Mesenteric fat pad (tissue), 1 donor: ENCODE measurements at places on chromosomes 3 and 15.

DNA sequence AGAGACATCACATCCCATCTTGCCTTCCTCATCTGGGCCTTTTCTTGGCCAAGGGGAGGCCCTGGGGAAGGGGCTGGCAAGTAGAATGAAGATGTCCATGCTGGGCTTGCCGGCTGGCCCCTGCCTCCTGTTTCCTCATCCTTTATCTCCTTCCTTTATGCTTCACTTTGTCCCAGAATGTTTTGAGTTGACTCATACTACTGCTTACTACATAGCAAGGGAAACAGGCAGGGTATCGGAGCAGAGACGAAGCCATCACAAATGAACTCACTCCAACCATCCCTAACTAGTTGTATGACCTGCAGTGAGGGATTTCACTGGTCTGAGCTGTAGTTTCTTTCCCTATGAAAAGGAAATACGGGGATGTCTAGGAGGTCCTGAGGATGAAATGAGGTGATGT, 66.0 kb downstream of the CHDH start:
- DNase-seq = no peak

GRCh38 chr15:68718468-68718867, 102.2 kb downstream of the ANP32A start:
- no peak for DNase-seq

GRCh38 chr3:180855364-180855763, 57.1 kb upstream of the FXR1 start:
- no peak for DNase-seq

- DNase-seq = no peak
Observed at GRCh38 chr3:24476871-24477656, 17.6 kb downstream of the THRB start.

DNA sequence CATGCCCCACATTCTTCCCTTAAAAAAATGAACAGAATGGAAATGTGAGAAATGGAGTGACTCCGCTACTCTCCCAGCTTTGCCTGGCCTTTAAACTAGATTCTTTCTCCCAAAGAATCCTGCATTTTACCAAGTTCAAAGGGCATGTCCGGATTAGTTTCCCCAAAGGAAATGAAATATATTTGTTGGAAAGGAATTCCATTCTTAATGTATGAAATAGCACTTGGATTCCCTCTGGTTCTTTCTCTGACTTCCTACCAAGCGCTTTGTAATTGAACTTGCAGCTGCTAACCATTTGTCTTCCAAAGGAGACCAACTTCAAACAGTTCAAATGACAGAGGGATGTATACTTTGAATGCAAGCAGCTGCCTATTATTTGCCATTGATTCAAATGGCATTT, 18.9 kb downstream of the MAP2K1 start:
- no peak for DNase-seq

- DNase-seq = no peak
Observed at GRCh38 chr3:123861081-123861836, 22.9 kb downstream of the MYLK start.

- no peak for DNase-seq
Observed at GRCh38 chr3:177679568-177680471, 482.5 kb upstream of the TBL1XR1 start.

- no peak for DNase-seq
Observed at GRCh38 chr3:23633261-23633960, 172.3 kb upstream of the UBE2E1 start.

GRCh38 chr3:38004415-38005075, 14.0 kb downstream of the VILL start:
- DNase-seq = no peak

DNA sequence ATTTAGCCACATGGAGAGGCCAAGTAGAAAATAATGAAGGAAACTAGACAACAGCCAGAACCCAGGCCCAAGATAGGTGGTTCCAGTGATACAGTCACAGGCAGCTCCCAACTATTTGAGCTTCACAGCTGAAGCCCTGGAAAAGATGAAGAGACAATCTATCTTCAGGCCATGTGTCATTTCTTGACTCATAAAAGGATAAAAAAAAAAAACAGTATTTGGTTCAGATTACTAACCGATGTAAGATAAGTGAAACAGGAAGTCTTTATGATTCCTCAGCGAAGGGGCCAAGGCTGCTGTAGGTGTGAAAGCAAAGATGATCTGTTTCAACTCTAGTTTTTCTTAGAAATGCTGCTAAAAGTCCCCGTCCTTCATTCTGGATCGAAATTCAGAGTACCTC, 394.6 kb downstream of the ZNF385D start:
- DNase-seq = no peak

GRCh38 chr3:187242900-187243299, 45.6 kb downstream of the RTP1 start:
- no peak for DNase-seq

DNA sequence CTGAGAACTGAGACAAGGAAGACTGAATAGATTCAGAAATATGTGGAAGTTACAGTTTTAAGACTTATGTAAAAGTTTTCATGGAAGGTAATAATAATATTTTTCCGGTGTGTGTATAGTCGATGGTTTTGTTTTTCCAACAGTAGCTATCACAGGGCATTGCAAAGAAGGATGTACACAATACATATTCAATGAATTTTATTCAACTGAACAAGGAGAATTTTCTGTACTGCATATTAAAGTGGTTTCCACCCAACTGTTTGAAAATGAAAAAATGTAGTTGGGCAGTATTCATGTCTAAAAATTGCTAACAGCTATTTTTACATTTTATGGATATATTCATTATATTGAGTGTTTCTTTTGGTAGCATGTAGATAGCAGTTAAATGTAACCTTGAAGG, 350.3 kb upstream of the ATP10A start:
- DNase-seq = no peak

DNA sequence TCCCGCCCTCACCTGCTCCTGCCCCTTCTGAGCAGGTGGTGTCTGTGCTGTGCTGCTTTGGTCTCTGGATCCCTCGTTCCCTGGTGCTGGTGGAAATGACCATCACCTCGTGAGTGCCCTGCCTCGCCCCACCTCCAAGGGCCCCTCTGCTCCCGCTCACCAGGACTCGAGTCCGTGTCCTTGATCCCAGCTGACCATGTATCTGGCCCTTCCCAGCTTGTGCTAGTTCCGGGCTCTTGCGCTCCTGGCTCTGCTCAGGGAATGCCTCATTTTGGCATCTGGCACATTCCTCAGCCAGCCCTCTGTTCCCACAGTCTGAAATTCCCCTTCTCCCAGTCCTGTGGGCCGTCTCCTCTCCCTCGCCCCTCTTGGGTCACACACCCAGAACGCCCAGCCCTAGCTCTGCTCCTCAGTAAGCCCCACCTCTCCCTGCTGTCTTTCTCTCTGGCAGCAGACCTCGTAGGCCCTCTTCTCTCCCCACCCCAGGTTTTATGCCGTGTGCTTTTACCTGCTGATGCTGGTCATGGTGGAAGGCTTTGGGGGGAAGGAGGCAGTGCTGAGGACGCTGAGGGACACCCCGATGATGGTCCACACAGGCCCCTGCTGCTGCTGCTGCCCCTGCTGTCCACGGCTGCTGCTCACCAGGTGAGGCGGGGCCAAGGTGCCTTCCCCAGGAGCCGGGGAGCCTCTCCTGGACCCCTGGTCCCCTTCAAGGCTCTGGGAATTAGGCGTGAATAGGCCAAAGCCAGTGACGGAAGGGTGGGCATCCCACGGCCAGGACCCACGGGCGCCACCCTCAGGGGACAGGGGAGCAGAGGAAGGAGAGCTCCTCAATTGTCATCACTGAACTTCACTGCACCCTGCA, 11.5 kb downstream of the SLC51A start:
- DNase-seq = peak; percentile 85

GRCh38 chr3:4515916-4516579, 22.9 kb downstream of the ITPR1 start:
- no peak for DNase-seq

- no peak for DNase-seq
Observed at GRCh38 chr15:73052653-73053397, 562 bp downstream of the NEO1 start.

DNA sequence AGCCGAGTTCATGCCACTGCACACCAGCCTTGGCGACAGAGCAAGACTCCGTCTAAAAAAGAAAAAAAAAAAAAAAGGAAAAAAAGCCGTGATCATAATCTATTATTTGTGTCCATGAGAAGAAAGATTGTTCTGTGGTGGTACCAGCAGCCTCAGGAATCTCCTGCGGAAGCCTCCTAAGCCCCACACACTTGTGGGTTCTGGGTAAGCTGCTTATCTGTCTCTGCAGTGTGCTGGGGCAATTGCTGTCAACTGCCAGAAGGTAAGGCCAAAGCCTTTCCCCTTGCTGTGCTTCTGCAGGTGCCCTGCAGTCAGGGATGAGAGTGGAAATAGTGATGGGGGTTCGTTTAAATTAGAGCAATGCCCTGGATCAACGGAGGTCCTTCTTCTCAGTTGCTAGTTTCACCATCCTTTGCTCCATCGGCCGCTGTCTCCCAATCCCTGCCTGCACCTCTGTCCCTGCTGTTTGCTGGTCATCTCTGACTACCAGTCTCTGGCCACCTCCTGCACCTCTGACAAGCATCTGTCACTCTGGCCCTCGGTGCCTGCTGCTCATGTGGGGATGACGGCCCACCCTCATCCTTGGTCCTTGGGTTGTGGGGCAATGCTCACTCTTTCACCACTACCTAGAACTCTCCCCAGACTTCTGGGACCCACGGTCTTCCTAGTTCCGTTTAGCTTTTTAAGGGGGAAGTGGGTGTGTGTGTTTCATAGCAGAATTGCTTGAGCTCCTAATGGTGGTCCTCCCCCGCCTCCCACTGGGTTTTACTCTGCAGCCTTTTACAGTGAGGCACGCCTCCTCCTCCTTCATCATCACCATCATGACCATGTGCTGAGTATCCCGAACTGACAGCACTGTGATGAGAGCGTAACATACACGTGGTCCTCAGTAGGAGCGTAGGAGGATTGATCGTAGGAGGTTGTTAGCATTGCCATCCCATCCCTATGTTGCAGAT, 25.5 kb downstream of the CHRD start:
- DNase-seq = no peak

DNA sequence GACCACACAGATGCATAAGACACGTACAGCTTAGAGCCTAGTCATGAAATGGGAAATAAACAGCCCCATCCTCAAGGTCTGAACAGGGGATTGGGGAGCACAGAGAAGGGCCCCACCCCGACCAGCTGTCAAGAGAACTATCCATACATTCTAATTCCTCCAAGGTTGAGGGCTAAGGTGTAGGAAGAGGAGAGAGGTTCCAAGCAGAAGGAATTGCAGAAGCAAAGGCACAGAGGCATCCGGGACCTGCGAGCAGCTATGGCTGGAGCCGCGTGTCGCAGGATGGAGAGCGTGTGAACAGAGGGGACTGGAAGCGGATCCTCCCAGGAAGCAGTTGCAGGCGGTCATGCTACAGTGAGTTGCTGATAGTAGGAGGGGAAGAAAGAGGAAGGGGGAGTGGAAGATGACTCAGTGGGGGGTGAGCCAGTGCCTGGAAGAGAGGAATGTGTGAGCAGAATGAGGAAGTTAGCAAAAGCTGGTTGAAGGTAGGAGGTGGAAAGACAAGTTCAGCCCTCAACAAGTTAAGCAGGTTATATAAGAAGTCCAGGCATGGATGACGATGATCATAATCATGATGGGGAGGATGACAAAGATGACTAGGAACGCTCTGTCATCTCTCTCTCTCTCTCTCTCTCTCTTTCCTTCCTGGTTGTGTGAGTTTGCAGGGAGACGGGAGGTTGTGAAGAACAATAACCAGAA, 89.7 kb downstream of the LIPC start:
- DNase-seq = peak; percentile 51

- DNase-seq = no peak
Observed at GRCh38 chr3:189355481-189356201, 183.9 kb downstream of the TPRG1 start.

DNA sequence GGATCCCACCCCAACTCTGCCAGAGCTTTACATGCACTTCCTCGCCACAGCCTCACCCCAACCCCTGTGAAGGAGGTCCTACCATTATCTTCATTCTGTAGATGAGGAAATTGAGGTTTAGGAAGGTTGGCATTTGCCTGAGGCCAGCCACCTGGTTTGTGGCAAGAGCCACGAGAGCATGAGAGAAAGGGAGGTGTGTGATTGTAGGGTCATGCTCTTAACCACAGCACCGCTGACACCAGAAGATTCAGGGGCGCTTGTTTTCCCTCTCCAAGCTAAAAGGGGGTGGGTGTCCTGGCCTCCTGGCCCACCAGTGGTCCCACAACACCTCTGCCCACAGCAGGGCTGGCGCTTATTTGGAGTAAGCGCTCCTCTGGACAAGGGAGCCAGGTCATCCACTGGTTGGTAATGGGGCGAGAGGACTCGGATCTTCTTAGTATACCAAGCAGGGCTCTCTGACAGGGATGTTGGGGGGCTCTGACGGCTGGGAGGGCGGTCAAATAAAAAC, 691 bp downstream of the RHCG start:
- peak; percentile 24 for DNase-seq

DNA sequence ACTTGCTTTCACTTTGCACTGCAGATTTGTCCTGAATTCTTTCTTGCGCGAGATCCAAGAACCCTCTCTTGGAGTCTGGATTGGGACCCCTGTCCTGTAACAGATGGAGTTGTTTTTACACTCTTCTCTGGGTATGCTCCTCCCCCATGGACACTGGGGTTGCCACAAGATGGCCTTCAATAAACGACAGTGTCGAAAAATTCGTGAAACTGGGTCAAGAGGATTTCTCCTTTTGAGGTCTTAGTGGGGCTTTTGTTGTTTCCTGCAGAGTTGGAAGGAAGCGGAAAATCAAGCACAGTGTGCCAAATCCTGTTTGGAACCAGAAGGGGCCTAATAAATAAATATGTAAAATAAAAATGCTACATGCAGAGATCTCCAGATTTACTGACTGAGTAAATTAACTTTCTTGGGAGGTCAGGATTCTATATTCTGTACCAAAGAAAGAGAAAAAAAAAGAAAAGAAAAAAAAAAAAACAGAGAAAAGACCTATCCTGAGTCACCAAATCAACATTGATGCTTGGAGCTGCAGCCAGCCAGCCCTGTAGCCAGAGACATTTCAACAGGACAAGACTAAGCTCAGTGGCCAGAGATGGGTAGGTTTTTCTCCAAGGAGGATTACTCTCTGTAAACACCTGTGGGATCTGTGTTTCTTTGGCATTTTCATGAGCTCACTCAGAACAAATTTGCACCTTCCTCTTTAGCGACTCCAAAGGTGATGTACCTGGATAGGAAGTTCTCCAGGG, 24.8 kb downstream of the CCDC80 start:
- no peak for DNase-seq

DNA sequence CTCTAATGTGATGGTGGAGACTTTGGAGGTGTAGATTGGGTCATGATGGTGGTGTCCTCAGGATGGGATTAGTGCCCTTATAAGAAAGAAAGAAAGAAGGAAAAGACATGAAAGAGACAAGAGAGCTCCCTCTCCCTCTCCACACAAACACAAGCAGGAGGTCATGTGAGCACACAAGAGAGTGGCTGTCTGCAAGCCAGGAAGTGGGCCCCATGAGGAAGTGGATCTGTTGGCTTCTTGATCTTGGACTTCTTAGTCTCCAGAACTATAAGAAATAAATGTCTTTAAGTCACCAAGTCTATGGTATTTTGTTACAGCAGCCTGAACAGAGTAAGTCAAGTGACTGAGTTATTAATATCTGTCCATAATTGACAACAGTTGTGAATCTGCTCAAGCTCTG, 17.1 kb downstream of the IQCB1 start:
- no peak for DNase-seq

GRCh38 chr3:79369306-79369705, 398.5 kb downstream of the ROBO1 start:
- DNase-seq = no peak

GRCh38 chr3:71112576-71112975, 471.0 kb downstream of the FOXP1 start:
- no peak for DNase-seq

- no peak for DNase-seq
Observed at GRCh38 chr3:42045708-42046243, 45.4 kb upstream of the TRAK1 start.

GRCh38 chr15:90496791-90497190, 32.9 kb upstream of the CRTC3 start:
- DNase-seq = no peak

GRCh38 chr3:67648229-67648628, 6.2 kb downstream of the SUCLG2 start:
- no peak for DNase-seq
